ENCODE measurements at places on chromosomes 13 and 19.

GRCh38 chr13:70483599-70484276, 375.5 kb upstream of the KLHL1 start:
- no peak for DNase-seq

DNA sequence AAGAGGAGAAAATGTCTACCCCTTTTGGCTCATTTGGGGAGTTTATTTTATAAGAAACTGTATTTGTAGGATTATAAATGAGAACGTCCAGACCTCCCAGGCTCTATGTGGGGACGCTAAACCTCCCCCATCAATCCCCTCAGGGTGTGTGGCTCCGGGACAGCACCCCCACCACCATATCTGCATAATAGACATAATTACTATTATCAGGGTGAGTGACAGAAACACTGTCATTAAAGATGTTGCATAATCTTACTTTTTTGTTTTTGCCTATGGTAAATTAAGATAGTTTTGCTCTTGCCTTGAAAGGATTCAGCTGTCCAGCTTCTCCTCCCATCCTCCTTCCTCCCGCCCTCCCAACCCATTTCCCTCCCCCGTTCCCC, 93.3 kb downstream of the NUFIP1 start:
- DNase-seq, result no peak

DNA sequence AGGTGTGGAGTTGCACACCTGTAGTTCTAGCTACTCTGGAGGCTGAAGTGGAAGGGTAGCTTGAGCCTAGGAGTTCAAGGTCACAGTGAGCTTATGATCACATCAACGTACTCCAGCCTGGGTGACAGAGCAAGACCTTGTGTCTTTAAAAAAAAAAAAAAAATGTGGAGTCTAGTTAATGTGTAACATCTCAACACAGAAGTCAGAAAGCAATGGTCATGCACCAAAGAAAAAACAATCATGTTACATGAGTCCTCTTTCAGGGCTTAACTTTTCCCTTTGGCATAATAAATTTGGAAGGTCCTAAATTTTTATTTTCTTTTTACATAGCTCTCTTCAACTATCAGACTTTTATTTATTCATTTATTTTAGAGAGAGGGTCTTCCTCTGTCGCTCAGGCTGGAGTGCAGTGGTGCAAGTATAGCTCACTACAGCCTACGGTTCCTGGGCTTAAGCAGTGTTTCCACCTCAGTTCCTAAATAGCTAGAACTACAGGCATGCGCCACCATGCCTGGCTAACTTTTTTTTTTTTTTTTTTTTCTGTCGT, 22.3 kb downstream of the SETDB2 start:
- DNase-seq, result peak; percentile 56

- DNase-seq, result no peak
Observed at GRCh38 chr13:75752826-75753225, 116.7 kb downstream of the LMO7 start.

GRCh38 chr19:1985588-1986356, 29.7 kb downstream of the BTBD2 start:
- DNase-seq, result no peak

- DNase-seq, result no peak
Observed at GRCh38 chr13:33945477-33945876, 127.5 kb downstream of the RFC3 start.

DNA sequence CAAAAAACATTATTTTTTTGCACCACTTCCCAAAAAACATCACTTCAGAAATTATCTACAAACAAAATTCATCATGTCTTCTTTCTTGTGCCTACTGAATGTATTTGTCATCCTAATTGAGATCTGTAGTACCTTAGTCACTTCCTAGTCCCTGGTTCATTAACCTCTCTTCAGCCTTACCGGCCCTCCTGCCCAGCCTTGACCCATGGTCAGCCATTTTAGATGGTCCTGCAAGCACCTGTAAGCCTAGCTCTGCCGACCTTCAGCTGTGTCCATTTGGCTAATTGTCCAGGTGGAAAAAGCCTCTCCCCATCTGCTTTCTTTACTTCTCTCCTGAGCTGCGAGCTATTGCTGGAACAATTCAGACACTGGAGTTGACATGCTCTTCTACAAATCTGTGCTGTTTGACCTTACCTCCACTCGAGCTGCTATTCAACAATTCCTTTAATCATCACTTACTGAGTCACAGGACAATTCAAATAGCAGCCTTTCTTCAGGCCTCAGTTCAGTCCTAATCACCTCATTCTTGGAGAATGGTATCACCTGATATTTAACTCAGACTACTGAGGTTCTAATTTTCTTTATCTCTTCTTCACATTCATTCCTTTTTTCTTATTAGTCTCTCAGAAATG, 882.5 kb downstream of the PCDH9 start:
- DNase-seq, result no peak

DNA sequence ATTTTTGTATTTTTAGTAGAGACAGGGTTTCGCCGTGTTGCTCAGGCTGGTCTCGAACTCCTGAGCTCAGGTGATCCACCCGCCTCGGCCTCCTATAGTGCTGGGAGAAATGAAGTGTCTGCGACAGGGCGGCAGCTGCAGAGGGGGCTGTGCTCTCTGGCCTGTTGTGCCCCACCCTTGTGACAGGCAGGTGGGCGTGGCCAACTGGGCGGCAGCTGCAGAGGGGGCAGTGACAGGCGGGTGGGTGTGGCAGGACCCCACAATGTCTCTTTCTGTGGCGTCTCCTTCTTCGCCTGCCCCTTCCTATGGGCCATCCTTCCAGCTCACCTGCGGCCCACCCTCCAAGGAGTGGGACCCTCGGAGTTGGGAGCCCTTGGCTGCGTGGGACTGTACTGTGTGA, 11.8 kb downstream of the STK11 start:
- no peak for DNase-seq

DNA sequence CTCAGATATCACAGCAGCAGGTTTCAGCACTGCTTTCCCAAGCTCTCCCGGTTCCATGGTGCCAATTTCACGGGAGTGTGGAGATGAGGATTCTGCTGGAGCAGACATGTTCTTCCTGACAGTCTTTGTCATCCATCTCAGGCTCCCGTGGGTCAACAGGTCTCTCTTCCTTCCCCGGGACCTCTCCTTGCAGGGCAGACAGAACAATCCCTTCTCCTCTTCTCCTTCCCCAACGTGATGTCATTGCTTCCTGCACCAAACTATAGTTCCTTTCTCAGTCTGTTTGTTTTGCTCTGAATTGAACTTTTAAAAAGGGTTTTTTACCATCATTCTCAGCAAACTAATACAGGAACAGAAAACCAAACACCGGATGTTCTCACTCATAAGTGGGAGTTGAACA, 107.9 kb downstream of the ZNF536 start:
- no peak for DNase-seq

GRCh38 chr13:37934339-37935191, 65.0 kb upstream of the TRPC4 start:
- DNase-seq, result no peak

DNA sequence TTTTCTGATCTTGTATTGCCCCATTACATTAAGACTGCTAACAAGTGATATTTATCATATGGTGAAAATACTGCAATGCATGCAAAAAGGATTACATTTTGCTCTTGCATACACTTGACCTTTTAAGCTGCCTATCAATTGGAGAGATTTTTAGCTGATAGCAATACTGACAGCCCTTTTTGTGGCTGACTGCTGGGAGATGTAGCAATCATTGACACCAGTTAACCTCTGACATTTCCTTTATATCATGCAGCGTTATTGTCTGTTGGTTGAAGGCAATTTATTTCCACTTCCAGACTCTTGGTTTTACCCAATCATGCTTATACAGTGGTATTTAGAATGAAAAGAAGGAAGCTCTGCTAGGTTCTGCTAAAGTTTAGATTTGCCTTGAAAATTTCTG, 364.0 kb downstream of the LMO7 start:
- no peak for DNase-seq

- no peak for DNase-seq
Observed at GRCh38 chr19:52725528-52725961, 9.3 kb downstream of the ZNF611 start.

DNA sequence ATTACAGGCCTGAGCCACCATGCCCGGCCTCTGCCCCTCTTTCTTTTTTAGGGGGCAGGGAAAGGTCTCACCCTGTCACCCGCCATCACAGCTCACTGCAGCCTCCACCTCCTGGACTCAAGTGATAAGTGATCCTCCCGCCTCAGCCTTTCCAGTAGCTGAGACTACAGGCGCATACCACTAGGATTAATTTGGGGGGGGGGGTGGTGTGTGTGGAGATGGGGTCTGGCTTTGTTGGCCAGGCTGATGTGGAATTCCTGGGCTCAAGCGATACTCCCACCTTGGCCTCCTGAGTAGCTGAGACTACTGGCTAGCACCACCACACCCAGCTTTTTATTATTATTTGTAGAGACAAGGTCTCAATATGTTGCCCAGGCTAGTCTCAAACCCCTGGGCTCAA, 4.2 kb downstream of the APOE start:
- no peak for DNase-seq
